ENCODE measurements at places on chromosomes 2 and 18. TPM values are rescaled to one million over a fixed set of nuclear protein-coding genes. Genes with fewer than 3 reads are reported as not detected.

DNA sequence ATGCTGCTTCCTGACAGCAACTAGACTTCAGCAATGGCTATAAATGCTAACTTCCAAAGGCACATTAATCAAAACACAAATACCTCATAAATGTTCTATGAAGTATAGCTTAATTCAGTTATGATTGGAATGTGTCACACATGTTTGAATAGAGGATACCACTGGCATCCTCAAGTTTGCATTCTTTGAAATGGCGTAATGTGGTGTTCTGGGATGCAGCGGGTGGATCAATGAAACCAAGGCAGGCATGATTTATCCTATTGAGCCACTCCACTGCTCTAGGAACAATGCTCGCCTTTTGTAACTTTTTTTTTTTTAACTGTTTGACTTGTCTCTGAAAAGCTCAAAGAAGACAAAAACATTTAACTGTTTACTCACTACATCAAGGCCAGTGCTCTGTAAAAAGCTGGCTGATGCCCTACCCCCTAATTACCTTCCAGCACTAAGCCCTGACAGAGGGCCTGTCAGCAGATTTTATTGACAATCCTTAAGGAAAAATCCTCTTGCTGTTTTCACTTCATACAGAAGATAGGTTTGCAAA, 278.8 kb upstream of the SESTD1 start:
- DNase-seq, result no peak

- no peak for DNase-seq
These were observed 10.7 kb upstream of the RNF103 start for GRCh38 chr2:86634352-86634751.

- peak; percentile 74 for DNase-seq
These were observed 17.8 kb downstream of the MAPRE3 start for GRCh38 chr2:26988058-26988860.

- DNase-seq, result no peak
These were observed 27.0 kb downstream of the ENOSF1 start for GRCh38 chr18:685438-685837.

GRCh38 chr2:230575642-230576324, 136.9 kb upstream of the CAB39 start:
- DNase-seq, result no peak

- DNase-seq, result no peak
These were observed 83.9 kb upstream of the SLC39A10 start for GRCh38 chr2:195572895-195573683.

GRCh38 chr2:230158468-230158867, 61.3 kb downstream of the SP110 start:
- no peak for DNase-seq

- DNase-seq, result no peak
These were observed 209.6 kb downstream of the TWIST2 start for GRCh38 chr2:239057533-239057932.

DNA sequence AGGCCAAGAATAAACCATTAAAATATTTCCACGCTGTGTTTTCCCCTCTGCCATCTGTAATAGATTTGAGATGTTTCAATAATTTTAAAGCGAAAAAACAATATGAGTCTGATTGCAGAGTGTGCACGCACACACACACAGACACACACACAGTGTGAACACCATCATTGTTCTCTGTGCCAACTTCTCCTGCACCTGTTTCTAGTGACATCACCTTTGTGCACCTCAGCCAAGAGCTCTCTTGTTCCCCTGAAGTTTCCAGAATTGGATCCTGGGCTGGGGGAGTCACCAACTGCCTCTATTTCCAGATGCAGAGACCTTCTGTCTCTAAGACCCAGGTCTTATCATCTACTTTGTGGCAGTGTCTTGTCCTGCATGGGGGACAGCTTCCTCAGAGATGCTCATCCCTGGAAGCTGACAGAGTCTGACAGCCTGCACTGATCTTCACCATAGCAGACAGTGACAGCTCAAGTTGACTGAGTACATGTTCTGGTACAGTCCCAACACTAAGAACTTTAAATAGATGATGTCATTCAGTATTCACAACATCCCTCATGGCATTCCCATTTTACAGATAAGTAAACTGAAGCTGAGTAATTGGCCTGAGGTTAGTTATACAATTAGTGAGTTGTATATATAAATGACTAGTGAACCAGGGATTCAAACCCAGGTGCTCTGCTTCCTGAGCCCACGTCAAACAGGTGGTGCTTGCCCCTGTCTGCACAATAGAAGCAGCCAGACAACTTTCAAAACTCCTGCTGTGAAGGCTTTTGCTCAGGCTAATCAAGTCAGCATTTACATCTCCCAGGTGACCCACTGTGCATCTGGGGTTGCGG, 39.4 kb downstream of the ACOXL start:
- DNase-seq, result no peak

DNA sequence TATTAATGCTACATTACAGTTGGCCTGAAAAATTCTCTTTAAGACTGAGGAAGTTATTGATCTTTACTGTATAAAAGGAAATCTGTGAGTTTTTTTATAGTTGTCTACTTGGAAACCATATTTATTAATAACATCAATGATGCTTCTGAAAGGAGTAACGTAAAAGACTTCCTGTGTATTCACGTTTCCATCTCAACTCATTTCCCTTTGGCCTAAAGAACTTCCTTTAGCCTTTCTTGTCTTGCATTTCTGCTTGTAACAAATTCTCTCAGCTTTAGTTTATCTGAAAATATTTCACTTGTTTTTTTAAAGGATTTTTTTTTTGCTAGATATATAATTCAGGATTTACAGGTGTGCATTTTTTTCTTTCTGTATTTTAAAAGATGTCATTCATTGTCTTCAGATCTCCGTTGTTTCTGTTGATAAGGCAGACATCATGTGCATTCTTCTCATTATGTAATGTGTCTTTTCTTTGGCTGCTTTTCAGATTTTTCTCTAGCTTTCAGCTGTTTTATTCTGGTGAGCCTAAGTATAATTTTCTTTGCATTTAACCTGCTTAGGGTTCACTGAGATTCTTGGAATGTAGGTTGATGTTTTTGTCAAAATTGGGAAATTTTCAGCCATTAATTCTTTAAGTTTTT, 159.0 kb upstream of the DAPL1 start:
- no peak for DNase-seq

- DNase-seq, result no peak
These were observed 139.9 kb upstream of the PID1 start for GRCh38 chr2:229410946-229411345.

DNA sequence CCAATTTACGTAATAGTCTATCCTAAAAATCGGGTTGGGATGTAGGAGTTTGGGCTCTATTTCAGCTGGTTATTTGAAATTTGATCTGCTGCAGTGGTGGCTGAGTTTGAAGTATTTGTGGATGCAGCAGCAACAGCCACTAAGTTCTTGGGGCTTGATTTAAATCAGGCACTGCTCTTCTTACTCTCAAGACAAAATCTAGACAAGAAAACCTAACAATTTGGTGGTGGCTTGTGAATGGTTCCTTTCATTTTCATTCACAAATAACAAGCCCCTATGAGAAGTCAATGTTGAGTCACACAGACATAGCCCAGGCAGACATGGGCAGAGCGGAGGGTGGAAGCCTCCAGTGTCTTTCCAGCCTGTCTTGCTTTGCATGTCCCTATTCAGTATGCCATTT, 199.3 kb downstream of the LTBP1 start:
- DNase-seq, result no peak

Gene GAREM2
- total RNA-seq, result 2.8 TPM

Gene UGT1A5
- not detected for total RNA-seq

Gene VSNL1
- 1.9 TPM for total RNA-seq

Data from lung (tissue), 17 donors.